ENCODE measurements at places on chromosomes 2 and 18. TPM values are rescaled to one million over a fixed set of nuclear protein-coding genes. Genes with fewer than 3 reads are reported as not detected.

- DNase-seq, result no peak
These were observed 79.6 kb upstream of the THUMPD2 start for GRCh38 chr2:39858677-39859076.

DNA sequence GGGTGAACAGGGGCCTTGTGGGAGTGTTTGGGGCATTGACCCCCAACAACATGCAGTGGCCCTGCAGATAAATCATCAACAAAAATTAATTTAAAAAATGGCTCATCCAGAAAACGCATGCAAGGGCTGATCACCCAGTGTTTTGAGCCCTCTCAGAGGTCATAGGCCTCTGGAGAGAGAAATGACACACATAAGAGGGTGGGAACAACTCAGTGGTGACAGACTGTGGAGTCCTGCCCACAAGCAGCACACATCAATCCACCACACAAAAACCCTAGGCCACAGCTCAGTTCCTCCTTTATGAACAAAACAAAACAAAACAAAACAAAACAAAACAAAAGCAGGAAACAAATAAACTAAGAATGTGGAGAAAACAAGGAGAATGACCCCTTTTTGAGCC is 351.7 kb upstream of the SPHKAP start:
- DNase-seq, result no peak

DNA sequence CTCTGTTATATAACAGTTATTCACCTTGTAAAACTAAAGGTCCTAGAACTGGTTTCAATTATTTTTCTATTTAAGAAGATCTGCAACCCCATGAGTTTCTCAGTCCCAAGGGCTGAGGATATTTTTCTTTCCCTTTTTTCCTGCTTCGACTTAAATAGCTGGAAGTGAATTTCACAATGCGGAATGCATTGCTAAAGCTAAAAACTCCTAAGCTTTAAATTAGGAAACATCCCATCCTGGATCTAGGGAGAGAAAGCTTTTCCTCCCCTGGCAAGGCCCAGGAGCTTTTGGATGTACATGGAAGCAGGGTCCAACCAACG is 1.4 kb downstream of the RFX8 start:
- DNase-seq, result no peak

DNA sequence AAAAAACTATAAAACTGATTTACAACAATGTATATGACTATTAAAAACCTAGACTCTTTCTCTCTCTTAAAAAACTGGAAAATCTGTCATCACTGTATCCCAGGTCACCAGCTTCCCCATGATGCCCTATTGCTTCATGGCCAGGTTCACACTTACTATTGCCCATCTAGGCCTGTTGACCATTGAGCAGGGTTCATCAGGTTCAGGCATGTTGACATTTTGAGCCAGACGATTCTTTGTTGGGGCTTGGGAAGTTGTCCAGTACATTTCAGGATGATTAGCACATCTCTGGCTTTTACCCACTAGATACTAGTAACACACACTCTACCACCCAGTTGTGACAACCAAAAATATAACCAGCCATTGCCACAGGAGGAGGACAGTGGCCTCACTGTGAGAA is 26.9 kb upstream of the RAB27B start:
- DNase-seq, result no peak

Gene KCNG2
- not detected for total RNA-seq

Gene EVA1A
- total RNA-seq, result 48.6 TPM

- DNase-seq, result no peak
These were observed 7.1 kb downstream of the C2orf92 start for GRCh38 chr2:97676620-97677019.

Gene MC4R
- not detected for total RNA-seq

- DNase-seq, result no peak
These were observed 126.3 kb downstream of the FAM168B start for GRCh38 chr2:130966775-130967490.

- DNase-seq, result no peak
These were observed 547.1 kb upstream of the ZEB2 start for GRCh38 chr2:145066856-145067548.

DNA sequence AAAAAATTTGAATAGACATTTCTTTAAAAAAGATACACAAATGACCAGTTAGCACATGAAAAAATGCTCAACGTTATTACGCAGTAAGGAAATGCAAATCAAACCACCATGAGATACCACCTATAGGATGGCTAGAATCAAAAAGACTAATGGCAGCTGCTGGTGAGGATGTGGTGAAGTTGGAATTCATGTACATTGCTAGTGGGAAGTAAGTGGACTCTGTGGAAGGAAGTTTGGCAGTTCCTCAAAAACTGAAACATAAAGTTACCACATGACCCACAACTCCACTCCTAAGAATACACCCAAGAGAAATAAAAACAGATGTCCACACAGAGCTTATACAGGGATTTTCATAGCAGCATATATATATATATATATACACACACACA is 51.2 kb downstream of the MBP start:
- DNase-seq, result no peak

DNA sequence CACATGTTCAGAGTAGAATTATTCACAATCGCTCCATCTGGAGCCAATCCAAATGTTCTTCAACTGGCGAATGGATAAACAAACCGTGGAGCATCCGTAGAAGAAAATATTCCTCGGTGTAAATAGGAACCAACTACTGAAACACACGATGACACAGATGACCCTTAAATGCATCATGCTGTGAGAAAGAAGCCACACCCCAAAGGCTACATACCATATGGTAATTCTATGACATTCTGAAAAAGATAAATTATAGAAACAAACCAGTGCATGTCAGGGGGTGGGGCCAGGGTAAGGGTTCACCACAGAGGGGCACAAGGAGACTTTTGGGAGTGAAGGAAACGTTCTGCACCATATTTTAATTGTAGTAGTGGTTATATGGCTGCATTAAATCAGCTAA is 312.2 kb upstream of the SMIM21 start:
- DNase-seq, result no peak

GRCh38 chr2:128721096-128721495 is 402.4 kb upstream of the HS6ST1 start:
- no peak for DNase-seq

GRCh38 chr18:26863921-26864497 is 1.5 kb downstream of the AQP4 start:
- no peak for DNase-seq

Gene NOSTRIN
- 0.35 TPM for total RNA-seq

Gene PLB1
- not detected for total RNA-seq

DNA sequence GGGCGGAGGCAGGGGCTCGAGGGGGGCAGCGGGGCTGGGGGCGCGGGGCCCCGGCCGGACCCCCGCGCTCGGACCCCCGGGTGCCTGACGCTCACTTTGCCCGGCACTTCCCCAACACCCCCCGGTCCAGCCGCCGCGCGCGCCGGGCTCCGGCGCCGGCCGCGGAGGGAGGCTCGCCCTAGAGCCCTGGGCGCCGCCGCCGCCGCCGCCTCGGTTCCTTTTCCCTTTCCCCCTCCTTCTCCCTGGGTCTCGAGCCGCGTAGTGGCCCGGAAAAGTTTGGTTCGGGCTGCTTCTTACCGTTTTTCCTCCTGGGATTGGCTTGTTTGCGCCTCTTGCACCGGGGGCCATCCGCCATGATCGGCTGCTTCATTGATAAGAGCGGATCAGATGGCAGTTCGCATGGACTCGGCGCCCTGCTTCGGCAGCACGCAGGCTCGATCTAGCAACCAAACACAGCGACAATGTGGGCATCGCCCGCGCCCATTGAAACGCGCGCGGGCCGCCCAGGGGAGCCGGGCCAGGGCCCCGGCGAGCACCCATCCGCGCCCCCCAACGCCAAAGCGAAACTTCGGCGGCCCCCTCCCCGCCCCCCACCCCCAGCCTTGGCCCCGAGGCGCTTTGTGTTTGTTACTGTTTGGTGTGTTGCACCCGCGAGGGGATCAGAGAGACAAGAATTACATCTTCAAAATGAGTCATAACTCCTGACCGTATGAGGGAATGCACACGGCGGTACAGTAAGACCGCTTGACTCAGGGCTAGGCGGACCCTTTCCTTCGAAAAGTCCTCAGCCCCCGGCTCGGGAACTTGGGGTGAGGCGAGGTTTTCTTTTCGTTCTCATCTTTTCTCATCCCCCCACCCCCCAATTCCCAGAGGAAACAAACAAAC is 2.7 kb downstream of the ZEB2 start:
- peak; percentile 81 for DNase-seq

- no peak for DNase-seq
These were observed 41.2 kb downstream of the AGFG1 start for GRCh38 chr2:227513113-227513512.

- DNase-seq, result no peak
These were observed 165.4 kb downstream of the MYCN start for GRCh38 chr2:16105669-16106281.

DNA sequence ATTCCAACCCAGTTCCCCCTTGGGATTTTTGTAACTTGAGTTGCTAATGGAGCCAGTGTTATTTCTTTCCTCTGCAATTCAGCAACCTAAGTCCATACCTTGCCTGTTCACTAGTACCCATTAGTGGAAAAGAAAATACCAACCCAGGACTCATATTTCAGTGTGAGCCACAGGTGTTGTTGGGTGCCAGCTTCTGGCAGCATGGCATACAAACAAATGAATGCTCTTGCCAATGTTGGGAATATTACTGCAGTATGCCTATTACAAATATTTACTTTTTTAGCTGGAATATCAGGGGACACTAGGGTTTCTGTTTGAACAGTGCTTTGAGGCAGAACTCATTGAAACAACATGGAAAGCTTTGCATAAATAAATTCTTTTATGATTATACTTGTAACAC is 130.2 kb downstream of the NCKAP5 start:
- DNase-seq, result no peak

- no peak for DNase-seq
These were observed 424.3 kb downstream of the DCC start for GRCh38 chr18:52764316-52764715.

DNA sequence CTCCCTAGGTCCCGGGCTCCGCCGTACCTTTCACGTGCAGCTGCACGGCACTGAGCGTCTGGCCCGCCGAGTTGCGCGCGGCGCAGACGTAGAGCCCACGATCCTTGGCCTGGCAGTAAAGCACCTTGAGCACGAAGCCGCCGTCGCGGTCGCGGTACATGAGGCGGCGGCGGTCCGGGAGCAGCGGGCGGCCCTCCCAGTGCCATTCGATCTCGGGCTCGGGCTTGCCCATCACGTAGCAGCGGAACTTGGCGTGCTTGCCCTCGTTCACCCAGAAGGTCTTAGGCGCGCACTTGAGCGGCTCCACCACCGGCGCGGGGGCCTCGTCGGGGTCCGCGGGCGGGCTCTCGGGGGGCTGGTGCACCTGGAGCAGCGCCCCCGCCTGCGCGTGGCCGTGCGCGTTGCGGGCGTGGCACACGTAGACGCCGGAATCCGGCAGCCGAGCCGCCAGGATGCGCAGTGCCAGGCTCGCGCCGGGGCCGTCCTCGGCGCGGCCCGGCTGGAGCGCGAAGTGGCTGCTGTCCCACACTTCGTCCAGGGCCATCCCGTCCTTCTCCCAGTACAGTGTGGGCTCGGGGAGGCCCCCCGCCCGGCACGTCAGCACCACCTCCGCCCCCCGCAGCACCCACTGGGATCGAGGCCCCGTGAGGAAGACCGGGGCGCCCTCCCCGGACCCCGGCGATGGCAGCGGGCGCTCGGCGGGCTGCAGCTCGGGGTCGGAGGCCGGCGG is 980 bp downstream of the OBSL1 start:
- peak; percentile 53 for DNase-seq

GRCh38 chr2:128345436-128346165 is 26.9 kb upstream of the HS6ST1 start:
- DNase-seq, result no peak

- no peak for DNase-seq
These were observed 348.9 kb downstream of the HRH4 start for GRCh38 chr18:24809173-24809950.

DNA sequence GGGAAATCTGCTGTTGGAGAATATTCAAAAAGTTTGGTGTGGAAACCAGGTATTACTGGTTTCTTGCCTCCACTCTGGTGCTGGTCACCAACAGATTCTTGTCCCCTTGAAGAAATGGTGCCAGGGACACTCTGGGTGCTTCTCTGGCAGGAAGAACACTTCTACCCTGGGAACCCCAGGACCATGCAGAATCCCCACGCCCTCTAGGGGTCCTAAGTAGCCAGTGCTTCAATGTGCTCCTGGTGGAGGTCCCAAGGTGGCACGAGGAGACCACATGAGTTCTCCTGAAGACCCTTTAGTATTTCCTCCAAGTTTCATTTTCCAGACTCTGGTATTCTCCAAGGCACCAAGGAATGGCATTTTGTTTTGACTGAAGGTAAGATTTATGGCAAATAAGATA is 380.6 kb downstream of the TSN start:
- DNase-seq, result peak; percentile 16

- DNase-seq, result no peak
These were observed 6.2 kb downstream of the ODC1 start for GRCh38 chr2:10441948-10442347.

GRCh38 chr2:139386401-139386800 is 606.2 kb upstream of the NXPH2 start:
- DNase-seq, result no peak

Gene CHRNG
- not detected for total RNA-seq

Gene ABCA12
- not detected for total RNA-seq

DNA sequence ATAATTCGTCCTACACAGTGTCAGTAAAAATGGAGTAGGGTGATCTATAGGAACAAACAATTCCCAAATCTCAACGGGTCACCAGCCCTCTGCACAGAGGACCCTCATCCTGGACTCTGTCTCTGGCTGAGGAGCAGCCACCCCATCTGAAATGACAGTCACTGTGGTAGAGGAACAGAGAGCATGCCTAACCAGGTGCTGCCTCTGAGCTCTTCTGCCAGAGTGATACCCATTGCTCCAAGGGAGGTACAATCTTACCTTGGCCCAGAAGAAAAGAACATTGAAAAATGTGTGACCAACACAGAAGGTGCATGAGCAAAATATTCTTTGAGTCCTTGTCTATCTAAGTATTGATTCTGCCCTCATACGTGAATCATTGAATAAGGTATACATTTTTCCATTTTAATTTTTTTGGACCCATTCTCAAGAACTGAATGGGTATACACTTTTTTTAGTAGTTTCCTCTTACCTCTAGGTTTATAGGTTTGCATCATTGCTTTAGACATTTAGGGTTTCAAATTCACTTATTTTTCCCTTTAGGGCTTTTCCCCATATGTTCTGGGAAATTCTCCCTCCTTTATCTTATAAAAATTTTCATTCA is 8.7 kb downstream of the SP140 start:
- no peak for DNase-seq

- DNase-seq, result no peak
These were observed 113.4 kb downstream of the EIPR1 start for GRCh38 chr2:3264010-3264744.

Gene AQP12B
- not detected for total RNA-seq

DNA sequence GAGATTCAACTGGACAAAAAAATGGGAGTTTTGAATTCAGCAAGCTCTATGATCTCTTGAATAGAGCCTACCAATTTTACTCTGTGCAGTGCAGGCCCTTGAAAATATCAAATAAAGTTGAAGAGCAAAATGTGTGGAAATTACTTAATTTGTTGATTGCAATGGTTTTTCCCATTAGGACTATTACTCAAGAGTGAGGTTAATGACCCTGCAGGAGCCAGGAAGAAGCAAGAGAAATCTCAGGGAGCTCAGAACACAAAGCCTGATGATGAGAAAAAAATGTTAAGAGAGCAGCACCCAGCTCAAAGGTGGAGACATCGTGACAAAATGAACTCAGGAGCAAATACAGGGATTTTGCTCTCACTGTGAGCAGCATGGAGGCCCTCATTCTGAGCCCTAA is 337.6 kb upstream of the TRIB2 start:
- DNase-seq, result no peak

Gene CCDC93
- 13.2 TPM for total RNA-seq

Data from MG63 (cell line).